ENCODE measurements at places on chromosomes 2 and 18.

- DNase-seq = no peak
Measured at GRCh38 chr2:142745691-142746090, 131.8 kb upstream of the KYNU start.

GRCh38 chr2:172093416-172094293 lies 8.3 kb downstream of the DLX1 start:
- DNase-seq = no peak

DNA sequence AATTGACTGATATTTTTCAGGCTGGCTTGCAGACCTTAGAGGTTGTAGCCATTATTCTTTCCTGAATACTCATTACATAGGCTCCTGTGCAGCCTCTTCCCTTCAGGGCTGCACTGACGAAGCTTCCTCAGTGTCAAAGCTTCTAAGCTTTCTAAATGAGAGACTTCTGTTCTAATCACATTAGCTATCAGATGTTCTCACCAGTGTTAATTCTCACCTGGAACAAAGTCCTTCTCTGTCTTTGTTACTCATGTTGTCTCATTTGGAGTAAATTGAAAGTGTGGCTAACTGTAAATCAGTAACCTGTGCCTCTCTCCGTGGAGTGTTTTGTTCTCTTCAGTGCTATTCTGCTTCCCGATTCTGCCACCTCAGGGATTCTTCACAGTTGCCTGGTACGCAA lies 76.9 kb downstream of the MC4R start:
- DNase-seq = no peak

DNA sequence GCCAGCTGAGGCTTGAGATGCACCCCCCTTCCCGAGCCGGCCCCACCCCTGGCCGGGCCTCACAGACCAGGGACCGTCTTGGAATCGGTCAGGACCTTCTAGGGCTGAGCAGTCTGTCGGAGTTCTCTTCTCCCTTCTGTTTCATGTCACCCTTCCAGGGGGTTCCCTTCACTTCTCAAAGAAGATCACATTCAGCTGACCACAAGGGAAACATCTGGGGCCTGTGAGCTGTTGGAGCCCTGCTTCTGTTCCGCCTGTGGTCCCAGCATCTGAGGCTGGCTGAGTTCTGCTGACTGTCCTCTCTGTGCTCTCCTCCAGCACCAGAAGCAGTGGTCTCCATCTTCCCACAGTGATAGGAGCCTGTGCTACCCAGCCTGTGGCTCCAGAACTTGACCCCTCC lies 106.5 kb downstream of the SEPTIN10 start:
- DNase-seq = no peak

DNA sequence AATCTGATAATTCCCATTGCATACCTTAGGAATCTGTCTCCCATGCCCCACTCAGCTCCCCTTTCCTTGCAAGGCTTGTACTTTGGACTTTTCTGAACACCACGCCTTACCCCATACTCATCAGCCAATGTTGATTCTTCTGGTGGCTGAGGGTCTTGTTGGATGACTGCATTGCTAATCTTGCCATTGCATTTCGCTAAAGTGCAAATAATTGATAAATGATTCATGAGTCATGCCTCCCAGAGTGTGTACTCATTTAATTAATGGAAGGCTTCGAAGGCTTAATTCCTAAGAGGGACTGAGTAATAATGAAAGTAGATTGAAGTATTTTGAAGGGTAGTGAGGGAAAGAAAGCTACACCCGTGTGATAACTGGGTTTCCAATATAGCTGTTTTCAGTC lies 28.0 kb upstream of the PPP1R1C start:
- no peak for DNase-seq

DNA sequence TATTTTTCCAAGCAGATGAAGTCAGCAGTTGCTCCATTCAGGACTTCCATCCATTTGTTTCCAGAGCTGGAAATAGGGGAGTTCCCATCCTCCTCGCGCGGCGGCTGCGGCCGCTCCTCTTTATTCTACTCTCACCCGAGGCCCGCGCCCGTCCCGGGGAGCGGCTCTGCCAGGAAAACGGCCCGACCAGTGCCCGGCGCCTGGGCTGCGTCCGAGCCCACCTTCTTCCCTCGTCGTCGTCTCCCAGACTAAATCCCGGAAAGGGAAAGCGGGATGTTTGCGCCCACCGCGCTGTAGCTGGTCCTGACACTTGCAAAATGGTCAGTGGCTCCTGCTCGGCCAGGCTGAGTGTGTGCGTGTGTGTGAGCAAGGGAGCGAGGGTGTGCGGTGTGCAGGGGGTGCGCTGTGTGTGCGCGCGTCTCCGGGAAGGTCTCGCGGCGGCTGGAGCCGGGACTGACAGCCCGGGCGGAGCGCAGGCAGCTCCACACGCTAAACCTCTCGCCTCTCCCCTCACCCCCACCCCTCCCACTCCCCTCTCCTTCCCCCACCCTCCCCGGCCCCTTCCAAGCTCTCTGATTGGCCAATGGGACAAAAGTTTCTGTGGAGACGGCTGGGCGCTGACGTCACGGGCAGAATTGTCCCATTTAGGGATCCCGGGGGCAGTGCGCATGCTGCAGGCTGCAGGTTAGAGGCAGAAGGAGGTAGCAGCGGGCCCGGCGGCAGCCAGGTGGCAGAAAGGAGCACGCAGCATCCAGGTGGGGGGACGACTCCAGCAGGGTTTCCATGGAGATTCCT lies at the start of gene NOL4:
Gene NOL4, minus strand, starts transcription at position 491 of the 795 bp plus-strand sequence. CDS start 1,660 bp downstream, outside the sequence.
- no peak for DNase-seq

DNA sequence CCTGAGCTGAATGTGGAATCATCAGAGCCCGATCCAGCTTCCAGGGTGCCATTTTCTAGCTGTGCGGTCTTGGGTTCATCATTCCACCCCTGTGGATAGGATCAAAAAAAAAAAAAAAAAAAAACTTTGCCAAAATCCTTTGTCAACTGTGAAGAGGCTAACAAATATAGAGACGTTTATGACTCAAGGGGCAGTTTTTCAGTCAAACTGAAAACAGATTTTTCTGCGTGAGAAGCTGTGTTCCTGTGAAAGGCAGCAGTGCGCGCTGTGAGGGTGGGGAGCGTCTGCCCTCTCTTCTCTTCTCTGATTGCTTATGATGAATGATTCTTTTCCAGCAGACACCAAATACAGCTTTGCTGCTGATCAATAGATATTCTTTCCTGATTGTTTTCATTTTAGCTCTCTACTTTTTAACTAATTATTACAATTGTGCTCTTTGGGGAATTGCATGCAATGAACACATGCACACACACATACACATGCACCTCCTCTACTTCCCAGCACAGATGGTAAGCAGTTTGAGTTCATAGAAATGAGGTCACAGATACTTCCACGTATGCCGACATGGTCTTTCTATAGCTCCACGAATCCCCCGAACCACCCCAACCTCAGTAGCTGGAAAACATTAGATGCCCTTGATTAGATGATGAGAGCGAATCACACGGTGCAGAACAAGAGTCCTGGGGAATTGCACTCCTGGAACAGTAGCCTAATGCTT lies 175.4 kb downstream of the NRP2 start:
- no peak for DNase-seq

- DNase-seq = no peak
Measured at GRCh38 chr2:158724803-158725381, 70.2 kb upstream of the DAPL1 start.

DNA sequence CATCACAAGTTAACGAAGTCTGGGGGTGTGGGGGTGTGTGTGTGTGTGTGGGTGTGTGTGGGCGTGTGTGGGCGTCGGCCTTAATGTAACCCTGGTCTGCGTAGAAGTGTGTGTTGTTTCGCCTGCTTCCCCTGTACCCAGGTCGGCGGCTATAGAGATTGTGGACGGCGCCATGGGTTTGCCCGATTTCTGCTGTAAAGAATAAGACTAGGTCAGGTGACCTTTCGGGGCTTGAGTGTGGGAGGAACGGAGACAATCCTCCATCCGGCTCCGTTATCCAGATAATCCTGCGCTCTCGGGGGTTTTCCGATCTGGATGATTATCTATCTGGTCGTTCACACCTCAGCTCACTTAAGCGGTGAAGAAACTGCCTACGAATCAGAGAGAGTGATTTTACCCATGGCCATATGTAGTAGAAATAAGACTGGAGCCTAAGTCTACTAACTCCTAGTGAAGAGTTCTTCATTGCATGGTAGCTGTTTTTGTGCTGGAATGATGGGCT lies 543 bp downstream of the HADHB start:
- peak; percentile 10 for DNase-seq

DNA sequence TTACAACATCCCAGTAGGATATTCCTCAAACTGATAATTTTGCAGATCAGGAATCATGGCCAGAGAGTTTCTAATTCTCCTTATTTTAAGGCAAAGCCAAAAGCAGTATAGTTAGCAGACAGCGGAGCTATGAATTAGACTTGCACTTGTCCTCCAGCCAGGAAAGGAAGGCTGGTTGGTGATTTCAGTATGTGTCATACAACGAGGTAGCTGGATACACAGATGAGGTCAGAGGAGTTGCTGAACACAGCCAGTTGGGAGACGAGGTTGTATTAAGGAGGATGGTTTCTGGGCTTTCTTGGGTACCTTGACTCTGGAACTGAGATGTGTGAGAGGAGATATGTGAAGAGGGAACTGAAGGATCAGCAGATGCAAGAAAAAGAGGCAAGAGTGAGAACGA lies 185.2 kb downstream of the SOX11 start:
- no peak for DNase-seq
